ENCODE measurements at places on chromosomes 2 and 18.

DNA sequence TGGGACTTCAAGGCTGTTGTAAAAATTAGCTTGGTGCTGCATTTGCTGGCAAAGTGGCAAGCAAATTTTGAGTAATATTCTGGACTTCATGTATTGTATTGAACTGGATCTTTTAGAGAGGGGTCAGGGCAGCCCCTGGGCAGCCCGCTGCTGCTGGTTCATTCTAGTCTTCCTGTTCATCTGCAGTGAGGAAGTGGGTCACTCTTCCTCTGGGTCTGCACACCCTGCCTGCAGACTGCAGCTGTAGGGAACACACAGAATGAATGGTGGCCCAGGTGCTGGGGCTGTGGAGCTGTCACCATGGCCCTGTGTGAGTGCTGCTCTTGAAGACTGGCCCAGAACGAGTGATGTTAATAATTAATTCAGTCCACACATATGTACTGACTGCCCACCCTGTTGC, 9.4 kb downstream of the SH3RF3 start:
- DNase-seq, result no peak

DNA sequence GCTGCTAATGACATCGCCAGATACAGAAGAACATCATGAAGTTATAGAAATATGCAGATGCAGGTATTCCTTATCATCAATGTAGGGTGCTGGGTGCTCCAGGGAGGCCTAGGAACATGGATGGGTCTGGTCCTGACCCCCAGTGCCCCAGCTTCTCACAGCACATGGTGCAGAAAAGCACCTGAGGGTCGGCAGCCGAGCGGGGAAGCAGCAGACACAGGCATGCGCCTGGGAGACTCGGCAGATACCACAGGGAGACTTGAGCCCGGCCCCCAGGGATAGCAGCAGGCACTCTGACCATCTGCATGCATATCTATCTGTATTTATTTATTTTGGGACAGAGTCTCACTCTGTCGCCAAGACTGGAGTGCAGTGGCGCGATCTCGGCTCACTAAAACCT, 43.2 kb downstream of the TMEM18 start:
- DNase-seq, result no peak

DNA sequence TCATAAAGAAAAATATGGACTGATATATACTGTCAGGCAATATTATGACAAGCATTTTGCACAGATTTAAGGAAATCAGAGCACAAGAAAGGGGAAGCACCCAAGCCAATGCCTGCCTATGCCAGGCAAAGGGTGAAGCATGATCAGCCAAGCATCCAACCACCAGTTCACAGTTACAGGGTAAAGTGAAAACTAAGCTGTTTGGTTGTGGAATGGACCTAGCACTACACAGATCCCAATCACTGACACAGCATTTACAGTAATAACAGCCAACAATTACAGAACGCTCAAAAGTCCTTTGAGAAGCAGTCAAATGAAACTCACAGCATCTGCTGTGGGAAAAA, 90.3 kb downstream of the SP3 start:
- DNase-seq, result no peak

GRCh38 chr18:43893001-43893637, 615.8 kb upstream of the SYT4 start:
- DNase-seq, result no peak

DNA sequence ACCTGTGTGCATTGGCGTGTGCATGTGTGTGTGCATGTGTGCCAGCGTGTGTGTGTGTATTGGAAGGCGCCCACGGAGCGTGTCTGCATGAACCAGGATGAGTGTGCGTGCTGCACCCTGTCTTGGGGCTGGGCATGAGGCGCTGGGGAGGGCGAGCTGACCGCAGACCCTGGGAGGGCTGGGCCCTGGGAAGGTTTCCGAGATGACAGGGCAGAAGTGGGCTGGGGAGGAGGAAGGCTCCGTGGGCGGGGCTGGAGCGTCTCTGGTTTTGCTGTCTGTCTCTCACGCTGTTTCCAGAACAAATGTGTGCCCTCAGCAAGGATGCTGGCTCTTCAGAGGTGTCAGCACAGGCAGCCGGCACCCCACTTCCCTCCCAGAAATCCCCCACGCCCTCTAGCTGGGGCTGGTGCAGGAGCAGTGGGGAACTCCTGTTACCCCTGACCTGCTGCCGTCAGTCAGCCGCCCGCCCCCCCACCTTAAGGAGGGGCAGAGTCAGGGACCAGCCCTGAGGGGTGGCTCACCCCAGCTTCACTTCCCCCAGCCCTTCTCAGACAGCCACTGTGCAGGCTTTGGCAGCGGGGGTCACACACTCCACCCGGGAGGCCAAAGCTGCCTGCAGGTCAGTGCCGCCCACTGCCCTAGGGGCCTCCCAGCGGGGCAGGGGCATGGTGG, at the start of gene GPR35:
GPR35 (plus strand) TSS at position 531 of the 672 bp plus-strand sequence. CDS start 4,473 bp downstream, outside the sequence.
- DNase-seq, result peak; percentile 76

- no peak for DNase-seq
These were observed 21.7 kb downstream of the BCL11A start for GRCh38 chr2:60531701-60532133.

DNA sequence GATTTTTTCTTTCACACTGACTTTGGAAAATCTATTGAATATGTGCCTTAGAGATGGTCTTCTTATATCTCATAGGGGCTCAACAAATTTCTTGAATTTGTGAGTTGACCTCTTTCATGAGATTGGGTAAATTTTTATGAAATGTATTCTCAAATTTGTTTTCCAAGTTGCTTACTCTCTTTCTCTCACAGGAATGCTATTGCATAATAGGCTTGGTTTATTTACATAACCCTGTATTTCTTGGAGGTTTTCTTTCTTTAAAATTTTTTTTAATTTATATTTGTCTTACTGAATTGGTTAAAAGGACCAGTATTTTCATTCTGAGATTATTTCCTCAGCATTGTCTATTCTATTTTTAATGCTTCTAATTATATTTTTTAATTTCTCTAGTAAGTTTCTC, 917.1 kb downstream of the DPP10 start:
- DNase-seq, result no peak

DNA sequence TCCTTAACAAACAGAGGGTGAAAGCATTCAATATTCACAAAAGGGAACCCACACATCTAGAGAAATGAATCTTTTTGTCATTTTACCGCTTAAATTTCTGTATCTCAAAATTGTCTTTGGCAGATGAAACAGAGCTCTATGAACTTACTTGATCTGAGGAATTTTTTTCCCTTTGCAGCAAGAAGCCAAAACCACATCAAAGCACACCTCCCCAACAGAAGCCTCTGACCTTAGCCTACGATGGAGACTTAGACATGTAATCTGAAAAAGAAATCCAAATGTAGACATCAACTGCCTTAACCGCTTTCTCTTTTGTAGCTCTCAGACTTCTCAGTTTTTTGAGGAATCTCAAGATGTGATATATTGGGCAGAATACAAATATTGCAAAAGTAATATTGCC, 287.9 kb upstream of the HNMT start:
- DNase-seq, result no peak

- peak; percentile 17 for DNase-seq
These were observed 100.9 kb downstream of the WDSUB1 start for GRCh38 chr2:159185401-159186130.

- no peak for DNase-seq
These were observed 21.4 kb upstream of the CNOT11 start for GRCh38 chr2:101231240-101231639.

DNA sequence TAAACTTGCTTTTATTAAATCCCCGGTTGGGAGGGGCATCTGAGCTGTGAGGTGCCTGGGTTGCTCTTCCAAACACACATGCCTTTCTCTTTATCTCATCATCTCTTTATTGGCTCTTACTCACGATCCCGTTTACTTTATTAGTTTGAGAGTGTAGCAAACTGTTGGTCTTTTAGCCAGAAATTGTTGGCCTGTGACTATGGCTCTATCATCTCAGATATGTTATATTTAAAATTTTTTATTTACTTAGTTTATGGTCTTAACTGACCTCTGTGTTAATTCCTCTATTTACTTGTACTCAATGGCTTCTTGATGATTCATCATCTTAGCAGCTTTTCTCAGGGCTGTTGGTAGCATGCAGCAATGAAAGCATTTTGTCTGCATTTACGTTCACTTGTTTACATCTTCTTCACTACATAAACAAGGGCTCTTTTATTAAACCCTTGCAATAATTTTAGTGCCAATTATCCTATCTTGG, 408.4 kb downstream of the HRH4 start:
- DNase-seq, result no peak

DNA sequence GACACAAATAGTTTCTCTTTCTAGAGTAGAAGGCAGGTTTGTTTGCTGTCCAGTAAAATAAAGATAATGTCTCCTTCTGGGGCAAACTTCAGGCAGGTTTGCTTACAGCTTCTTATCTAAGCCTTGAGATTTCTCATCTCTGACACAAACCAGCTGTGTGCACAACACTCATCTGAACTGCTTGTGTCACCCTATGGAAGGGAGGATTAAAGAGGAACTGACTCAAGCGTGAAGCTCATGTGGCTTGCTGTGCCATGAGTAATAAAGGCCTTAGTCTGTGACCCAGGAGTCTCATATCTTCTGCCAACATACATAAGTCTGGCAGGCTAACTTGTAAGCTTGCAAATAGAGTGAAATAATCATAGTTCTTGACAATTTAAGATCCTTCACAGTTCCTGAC, 24.2 kb upstream of the CPO start:
- no peak for DNase-seq

DNA sequence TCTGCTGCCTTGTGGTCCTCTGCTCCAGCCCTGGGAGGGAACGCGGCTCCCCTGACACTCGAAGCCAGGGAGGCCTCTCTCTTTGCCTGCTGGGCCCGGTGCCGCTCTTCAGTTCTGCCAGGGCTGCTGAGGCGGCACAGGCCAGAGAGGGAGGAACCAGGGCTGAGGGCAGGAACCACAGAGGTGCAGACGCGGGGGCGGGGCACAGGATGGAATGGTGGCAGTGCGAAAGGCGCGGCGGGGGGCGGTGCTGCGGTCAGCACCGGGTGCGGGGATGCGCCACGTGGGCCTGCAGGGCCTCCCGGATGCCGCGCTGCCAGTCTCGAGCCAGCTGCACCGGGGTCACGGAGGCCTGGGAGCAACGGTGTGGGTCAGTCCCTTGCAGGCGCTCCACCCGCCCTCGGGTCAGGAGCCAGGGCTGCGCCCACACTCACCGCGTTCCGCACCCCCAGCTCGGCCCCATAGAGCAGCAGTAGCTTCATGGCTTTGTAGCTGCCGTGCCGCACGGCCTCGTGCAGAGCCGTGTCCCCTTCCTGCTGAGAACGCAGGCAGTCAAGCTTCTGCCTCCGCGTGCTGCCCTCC, 4.4 kb downstream of the ANKRD23 start:
- DNase-seq, result peak; percentile 88

DNA sequence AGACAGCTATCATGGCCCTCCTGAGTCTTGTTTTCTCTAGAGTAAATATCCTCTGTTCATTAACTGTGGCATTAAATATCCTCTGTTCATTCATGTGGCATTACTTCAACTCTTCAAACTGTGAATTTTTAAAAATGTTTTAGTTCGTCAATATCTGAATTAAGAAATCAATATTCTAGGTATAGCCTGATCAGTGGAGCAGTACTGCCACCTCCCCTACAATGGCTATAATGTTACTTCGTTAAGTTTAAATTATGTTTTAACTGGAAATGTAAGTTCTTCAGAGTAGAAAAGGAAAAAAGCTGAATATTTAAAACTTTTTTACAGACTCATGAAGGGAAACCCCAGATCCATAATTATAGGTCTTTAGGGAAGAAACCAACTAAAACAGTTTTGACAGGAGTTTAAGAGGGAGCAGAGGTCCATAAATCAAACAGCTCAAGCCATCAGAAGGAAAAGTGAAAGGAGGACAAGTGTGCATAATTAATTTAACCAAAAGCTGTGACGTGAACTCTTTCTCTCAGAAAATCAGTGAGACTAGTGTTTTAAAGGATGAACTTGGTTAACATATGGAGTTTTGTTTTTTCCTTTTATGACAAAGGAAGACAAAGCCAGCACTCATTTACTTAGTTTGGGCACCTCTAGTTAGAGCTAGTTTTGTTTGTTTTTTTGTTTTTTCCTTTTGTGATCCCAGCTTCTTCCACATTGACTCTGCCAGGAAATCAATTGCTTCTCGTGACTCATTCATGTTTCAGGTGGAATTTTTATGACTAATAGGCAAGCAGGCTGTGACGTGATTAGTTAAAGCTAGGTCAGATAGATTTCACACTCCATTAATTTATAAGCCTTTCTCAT, 44.9 kb downstream of the RBBP8 start:
- no peak for DNase-seq

DNA sequence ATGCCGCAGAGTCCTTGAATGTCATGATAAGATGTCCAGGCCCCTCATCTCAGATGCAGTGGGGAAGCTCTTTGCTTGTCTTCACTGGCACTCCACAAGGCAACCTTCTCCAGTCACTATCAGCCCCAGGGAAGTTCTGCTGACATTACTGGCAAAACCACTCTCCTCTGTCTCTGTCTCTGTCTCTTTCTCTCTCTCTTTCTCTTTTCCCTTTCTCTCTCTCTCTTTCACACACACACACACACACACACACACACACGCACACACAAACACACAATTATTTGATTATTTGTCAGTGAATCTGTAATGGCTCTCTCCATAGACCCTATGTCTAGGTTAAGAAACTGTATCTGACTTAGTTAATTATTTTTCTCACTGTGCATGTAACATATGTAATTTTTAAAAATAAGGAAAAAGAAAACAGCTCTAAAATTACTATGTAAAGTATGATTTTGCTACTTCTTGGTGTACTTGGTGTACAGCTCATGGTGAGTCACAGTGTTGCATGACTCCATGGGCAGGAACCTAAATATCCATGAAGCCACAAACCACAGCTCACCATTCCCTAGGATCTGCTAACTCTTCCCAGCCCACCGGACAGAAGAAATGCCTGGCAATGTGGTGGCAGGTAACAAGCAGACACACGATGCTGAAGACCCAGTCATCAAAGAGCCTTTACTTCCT, 594.9 kb upstream of the ID2 start:
- DNase-seq, result no peak

DNA sequence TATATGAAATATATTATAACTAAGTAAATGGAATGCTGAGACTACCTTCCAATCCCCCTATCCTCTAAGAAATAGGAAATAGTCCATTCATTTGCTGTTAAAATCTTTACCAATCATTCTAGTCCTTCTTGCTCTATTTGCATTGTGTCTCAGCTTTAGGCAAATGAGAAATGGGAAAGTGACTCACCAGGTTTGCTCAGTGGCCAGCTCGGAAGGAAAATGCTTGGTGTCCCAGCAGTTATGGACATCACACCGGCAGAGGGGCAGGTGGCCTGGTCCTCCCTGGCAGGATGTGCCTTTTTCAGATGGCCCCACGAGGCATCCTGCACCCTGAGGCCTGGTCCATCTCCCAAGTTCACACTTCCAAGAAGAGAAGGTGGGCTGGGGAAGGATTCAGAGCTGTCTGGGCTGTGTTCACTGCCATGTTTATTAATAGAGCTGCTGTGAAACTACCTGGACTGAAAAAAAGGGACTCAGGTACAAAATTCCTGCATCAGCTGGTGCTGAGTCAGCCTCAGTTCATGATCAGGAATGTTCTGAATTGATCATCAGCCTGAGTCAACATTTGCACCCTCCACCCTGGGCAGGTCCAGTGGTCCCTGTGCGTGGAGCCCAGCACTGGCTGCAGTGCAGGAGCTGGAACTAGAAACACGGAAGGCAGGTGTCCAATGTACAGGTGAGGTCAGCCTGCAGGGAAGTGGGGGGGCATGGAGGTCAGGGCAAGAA, 60.1 kb upstream of the ARL4C start:
- DNase-seq, result no peak

Measured in CD4-positive, alpha-beta T cell treated with Interleukin-6 at 100 ng/mL for 8 hours (primary cell).